Stimulated activated CD4-positive, alpha-beta T cell treated with anti-CD3 and anti-CD28 coated beads, Interleukin-1b, Interleukin-23, amount 100 ng/mL, for 48 hours (primary cell): ENCODE measurements at places on chromosomes 16 and 17.

DNA sequence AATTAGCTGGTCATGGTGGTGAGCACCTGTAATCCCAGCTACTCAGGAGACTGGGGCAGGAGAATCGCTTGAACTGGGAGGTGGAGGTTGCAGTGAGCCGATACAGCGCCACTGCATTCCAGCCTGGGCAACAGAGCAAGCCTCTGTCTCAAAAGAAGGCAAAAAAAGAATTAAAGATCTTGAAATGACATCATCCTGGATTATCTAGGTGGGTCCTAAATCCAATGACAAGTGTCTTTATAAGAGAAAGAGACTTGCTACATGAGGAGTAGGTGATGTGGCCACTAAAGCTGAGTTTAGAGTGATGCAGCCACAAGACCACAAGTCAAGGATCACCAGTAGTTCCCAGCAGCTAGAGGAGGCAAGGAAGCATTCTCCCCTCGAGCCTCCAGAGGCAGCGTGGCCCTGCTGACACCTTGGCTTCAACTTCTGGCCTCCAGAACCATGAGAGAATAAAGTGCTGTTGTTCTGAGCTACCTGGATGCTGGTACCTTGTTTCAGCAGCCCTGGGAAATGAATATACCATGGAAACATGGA is 15.8 kb downstream of the CIITA start:
- DNase-seq: no peak

DNA sequence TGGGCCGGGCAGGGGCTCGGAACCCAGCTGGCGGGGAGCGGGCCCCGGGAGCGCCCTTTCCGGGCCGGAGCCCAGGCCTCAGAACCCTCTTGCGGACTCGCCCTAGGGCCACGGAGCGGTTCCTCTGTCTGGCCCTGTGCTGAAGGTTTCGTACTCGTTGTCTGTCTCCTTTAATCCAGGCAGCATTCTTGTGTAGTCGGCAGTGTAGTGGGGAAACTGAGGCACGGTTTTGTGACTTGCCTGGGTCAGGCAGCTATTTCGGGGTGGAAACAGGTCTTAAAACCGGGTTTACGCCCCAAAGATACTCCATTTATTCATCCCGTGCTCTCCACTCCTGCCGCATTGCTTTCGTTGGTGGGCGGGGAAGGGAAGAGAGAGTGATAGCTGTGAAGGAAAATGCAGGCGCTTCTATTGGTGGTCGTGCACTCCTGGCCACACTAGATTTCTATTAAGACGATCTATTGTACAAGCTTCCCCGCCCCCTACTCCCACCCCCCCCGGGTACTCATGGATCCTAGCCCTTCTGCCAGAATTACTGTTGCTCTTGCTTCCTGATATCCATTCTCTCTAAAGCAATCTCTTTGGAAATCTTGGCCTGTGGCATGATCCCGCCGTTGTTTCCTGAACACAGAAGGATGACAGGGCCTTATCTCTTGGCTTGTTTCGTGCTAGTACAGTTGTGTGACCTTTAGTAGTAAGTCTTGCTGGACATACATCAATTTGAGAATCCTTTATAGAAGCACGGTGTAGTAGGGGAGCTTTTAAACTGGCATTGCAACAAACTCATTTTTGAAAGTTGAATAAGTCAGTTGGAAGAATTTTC is 751 bp downstream of the DCAF7 start:
- DNase-seq: no peak

- no peak for DNase-seq
Measured at GRCh38 chr17:72976971-72977770, 115.3 kb downstream of the SLC39A11 start.

GRCh38 chr17:55705847-55706246 is 16.8 kb downstream of the TMEM100 start:
- DNase-seq: no peak

- DNase-seq: no peak
Measured at GRCh38 chr17:43171586-43172487, 823 bp downstream of the NBR1 start.

DNA sequence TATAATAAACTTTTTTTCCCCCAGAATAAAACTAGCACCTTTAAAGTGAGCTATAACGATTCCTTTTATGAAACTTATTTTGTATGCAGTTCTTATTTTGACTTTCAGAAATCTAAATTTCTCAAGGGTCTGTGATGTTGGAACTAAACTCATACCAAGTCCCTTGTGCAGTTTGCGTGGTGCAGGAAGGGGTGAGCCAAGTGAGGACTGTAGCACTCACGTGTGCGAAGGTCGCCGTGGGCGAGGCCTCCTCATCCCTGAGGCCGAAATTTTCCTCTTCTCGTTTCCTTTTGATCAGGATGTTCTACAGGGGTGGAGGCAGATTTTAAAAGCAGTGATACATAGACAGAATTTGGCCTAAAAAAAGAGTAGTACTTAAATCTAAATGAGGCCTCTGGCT is 73.7 kb downstream of the RPTOR start:
- peak; percentile 42 for DNase-seq

DNA sequence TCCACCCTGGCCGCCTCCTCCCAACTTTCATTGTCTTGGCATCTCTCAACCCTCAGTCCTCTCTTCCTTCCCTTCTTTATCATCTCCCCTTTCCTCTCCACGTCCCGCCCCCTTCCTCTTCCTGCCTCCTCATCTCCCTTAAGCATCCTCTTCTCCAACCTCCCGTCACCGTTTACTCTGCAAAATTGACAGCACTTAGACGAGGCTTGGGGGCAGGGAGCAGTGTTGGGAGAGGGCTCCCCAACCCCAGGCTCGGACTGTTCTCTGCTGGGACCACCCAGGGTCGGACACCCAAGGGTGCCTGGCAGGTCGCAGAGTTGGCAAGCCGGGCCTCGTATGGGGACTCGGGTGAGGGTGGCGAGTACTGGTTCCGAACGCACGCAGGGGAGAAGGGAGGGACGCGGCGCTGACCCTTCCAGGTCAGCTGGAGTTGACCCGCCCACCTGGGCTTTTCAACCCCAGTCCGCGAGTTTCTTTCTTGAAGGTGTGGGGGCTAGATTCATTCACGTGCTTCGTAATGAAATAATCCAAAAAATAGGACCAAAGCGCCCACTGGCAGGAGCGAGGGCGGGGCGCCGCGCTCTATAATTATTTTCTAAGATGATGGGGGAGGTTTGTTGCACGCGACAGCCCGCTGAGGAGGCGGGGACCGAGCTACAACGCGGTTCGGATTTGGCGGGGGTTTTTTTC is 775 bp upstream of the PAGR1 start:
- peak; percentile 60 for DNase-seq

DNA sequence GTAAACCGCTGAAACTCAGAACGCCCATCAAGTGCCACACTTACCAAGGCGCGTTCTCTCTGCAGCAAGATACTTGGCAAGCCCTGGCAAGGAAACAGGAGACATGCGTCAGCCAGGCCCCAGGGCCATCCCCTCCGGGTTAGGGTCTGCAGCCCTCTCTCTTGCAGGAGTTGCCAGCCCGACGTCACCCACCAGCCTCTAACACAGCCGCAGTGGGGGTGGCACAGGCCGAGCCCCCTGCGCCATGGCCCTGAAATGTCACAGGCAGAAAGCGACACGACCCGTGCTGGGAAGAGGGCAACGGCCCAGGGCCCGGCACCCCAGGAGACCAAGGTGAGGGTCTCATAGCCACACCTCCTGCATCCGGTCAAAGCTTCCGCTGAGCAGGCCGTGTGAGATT is 21.9 kb downstream of the ELAC2 start:
- no peak for DNase-seq

DNA sequence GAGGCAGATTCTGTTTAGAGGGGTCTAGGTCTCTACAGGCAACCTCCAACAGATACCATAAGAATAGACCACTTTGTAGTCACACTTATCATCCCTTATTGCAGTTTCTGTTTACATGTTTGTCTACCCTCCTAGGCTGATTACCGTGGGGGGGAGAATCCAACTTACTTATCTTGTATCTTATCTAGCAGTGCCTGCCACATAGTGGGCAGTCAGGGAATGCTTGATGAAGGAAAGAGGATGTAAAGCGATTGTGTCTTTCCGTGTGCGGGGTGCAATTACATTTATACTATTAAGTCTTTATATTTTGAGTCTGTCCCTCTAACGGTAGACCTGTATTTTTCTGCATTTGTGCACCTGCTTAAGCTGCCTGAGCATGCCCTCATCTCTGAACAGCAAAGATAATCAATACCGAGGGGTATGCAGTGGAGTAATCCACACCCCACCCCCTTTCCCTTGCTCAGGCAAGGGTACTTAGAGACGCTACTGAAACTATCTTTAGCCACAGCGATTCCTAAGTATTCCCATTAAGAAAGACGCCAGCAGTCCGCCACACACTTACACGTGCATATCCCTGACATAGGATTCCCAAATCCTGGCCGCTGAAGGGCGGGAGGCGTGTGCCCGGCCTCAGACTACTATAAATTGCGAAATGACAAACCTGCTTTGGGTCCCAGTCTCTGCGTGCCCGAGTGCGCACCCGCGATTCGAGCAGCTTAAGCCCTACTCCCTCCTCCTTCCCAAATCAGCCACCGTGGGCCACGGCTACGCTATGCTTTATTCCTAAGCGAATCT is 635 bp upstream of the AATF start:
- DNase-seq: no peak

- DNase-seq: no peak
Measured at GRCh38 chr16:22929461-22929860, 115.5 kb downstream of the HS3ST2 start.

DNA sequence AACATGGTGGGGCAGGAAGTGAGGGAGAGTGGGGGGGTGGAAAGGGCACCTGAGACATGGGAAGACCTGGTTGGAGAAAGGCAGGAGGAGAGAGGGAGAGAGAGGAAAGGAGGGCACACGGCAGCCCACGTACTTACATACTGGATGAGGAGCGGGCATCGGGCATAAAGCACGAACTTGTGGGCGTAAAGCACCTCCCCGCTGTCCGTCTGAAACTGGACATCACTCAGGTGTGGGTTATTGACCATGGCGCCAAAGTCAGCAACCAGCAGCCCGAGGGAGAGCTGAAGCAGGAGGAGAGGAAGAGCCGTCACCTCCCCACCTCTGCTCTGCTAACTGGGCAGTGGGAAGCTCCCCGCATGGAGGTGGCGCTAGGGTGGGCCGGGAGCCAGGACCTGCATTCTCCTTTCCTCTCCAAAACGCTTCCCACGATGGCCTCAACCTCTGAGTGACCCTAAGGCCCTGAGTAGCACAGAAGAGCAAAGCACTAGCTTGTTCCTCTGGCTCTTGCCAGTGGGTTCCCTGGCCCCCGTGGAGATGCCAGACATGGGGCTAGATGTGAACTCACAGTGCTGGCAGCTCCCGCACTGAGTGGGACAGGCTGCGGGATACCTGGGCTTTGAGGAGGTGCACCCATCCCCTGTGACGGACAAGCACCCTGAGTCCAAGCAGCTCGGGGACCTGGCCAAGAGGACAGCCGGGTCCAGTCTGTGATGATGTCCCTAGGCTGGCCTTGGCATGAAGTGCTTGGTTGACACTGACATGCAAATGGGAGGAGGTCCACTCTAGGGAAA is 16.9 kb downstream of the SLX4 start:
- no peak for DNase-seq

GRCh38 chr16:90047714-90048346 is 28.6 kb upstream of the DBNDD1 start:
- DNase-seq: no peak

DNA sequence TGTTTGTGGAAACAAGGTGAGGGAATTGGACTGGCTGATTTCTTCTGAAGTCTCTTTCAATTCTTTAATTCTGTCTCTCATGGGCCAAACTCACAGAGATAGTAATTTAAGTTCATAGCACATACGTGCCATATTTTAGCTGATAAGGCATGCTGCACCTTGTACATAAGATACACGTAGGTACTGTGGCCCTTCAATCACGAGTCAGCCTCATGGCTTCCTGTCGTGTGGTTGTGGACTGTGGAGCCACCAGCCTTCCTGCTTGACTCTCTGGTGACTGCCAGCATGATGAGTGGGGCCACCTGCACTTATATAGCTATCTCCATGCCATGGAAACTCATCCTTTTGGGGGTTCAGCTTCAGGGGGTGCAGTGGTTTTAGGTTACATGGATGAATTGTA is 25.1 kb downstream of the KSR1 start:
- DNase-seq: peak; percentile 49

- DNase-seq: peak; percentile 29
Measured at GRCh38 chr16:1535391-1536291, 2.2 kb downstream of the TMEM204 start.

DNA sequence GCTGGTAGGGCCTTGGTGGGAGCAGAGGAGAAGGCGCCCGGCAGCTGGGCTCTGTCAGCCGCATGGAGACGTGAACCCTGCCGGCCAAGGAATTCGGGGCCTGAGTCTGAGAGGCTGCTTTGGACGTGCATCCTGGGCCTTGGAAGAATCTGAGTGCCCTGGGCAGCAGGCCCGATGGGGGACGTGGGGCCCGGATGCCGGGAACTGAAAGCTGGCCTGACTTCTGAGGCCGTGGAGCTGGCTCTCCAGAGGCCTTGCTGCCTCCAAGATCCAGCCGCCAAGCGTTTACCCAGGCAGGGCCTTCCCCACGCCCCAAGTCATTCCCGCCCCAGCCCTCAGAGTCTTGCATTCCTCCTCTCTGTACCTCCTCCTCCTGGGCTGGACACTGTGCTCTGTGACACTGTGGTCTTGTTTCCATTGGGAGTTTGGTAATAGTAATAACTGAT is 37.2 kb downstream of the NKD1 start:
- DNase-seq: no peak

DNA sequence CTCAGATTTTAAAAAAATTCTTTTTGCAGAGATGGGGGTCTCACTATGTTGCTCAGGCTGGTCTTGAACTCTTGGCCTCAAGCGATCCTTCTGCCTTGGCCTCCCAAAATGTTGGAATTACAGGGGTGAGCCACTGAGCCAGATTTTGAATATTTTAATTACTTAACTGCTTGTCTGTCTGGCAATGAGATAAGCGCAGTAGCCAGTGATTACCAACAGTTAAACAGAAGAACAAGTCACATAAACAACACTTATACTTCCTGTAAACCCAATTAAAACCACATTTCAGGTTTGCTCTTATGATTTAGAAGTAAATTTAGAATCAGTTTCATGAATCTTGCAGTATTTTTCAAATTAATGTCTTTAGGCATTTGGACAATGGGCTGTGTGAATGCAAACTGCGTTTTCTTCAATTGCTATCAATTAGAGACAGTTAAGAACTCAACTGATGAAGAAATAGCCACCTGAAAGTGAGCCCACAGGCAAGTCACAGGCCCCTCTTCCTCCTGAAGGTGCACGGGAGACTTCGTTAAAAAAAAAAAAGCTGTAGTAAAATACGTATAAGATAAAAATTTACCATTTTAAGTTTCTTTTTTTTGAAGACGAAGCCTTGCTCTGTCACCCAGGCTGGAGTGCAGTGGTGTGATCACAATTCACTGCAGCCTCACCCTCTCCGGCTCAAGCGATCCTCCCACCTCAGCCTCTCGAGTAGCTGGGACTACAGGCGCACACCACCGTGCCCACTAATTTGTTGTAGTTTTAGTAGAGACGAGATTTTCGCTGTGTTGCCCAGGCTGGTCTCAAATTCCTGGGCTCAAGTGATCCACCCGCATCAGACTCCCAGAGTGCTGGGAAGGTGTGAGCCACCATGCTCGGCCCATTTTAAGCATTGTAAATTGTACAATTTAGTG is 73.0 kb downstream of the PITPNC1 start:
- no peak for DNase-seq

GRCh38 chr17:64343833-64344637 is 46.6 kb downstream of the PECAM1 start:
- no peak for DNase-seq
